Osteocyte (in vitro differentiated cells): ENCODE measurements at places on chromosomes 6 and 20. TPM values are rescaled to one million over a fixed set of nuclear protein-coding genes. Genes with fewer than 3 reads are reported as not detected.

DNA sequence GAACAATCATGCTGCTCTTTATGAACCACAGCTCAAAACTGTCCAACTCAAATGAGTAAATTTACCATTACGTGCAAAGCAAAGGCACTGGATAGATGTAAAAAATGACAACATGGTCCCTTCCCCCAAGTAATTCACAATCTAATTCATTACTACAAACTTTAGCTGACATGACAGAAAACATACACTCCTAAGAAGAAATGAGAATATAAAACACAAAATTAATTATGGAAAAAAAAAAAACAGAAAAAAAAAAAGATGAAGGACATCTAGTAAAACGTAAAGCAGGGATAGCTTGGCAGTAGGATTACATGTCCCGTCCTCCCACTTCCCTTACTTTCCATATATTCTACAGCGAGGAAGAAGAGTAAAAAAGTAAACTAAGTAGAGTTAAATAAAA, 5.7 kb downstream of the TUBE1 start:
- H3K4me3 ChIP-seq, result no peak overlapping the region
- no peaks in the 10 kb centered on the region for H3K27me3 ChIP-seq
- no peak for DNase-seq
- no peak overlapping the region for H3K27ac ChIP-seq

DNA sequence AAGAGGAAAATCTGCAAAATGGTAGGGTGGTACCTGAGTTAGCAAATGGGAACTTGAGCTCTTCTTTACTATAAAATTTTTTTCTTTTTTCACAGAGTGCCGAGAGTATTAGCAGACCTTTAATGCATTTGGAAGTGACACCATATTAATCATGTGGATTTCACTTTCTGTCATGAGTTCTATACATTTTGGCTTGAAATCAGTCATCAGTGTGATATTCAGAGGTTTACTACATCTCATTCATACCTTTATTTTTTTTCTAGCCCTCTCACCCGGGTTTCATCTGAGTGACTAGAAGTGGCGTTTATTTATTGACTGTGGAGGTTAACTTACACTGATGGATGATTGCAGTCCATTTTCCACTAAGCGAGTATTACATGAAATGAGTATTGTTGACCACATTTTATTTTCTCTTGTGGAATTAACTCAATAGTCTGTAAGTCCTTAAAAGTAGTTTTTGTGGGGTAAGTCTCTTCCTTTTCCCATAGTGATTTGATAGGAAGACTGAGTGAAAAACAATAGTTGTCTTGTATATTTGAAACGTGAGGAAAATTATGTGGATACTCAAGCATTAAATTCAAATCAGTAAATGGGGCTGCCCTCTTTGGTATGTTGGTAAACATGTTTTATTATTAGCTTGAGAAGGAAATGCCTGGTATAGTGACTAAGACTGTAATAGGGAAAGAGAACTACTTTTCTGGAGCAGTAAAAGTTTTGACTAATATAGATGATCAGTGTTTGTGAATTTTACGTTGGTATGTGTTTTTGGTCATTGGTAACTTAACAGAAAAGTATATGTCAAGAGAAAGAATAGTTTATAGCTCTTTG, 55.5 kb downstream of the JARID2 start:
- H3K36me3 ChIP-seq, result no peaks in the 10 kb centered on the region
- no peak overlapping the region for H3K4me3 ChIP-seq
- no peaks in the 10 kb centered on the region for H3K27me3 ChIP-seq
- no peak overlapping the region for H3K27ac ChIP-seq

CYP39A1 gene
- 0.30 TPM in 1 of 2 replicates, not detected in the other for total RNA-seq

DNA sequence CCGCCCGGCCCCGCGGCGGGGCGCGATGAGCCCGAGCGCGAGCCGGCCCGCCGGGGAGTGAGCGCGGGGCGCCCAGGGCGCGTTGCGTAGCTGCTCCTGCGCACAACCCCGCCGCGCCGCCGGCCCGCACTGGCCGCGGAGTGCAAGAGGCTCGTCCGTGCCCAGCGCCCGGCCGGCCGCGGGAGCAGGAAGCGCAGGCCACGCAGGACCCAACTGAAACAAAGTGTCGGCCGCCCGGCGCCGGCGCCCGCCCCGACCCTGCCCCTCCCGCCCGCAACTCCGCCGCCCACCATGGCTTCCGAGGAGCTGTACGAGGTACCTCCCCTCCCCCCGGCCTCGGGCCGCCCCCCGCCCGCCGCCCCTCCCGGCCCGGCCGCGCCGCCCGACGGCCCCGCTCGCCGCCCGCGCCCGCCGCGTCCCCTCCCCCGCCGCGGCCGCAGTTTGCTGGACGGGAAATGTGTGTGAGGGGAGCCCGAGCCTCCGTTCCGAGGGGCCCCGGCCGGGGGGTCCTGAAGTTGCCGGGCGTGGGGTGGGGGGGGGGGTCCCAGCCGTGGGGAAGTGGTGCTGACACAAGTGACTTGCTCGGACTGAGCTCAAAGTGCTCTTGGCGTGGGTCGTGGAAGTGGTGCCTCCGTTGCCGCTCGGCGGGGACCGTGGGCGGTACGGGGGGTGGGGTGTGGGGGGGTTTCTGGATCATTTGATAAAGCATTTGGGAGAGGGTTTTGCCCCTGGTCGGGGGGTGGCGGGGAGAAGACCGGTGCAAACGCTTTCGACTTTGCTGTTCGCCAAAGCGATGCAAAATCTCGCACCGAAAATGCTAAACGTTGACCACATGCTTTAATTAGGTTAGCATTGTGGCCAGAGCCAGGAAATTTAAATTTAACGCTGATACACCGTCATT, 539 bp downstream of the CDYL start:
- H3K27me3 ChIP-seq, result peaks cover 23% of the 10 kb centered on the region
- H3K4me1 ChIP-seq, result peaks cover 37% of the 10 kb centered on the region
- H3K36me3 ChIP-seq, result peaks cover 2% of the 10 kb centered on the region
- peak overlapping the region; percentile 74 for H3K27ac ChIP-seq
- DNase-seq, result no peak

- H3K4me3 ChIP-seq, result no peak overlapping the region
- H3K27me3 ChIP-seq, result no peaks in the 10 kb centered on the region
- peak overlapping the region; percentile 61 for H3K27ac ChIP-seq
- no peak for DNase-seq
Measured at GRCh38 chr6:69894578-69895347, 28.4 kb downstream of the COL19A1 start.

GRCh38 chr6:132213732-132214131, 187.5 kb downstream of the MOXD1 start:
- H3K27ac ChIP-seq, result no peak overlapping the region
- no peak for DNase-seq
- peaks cover 7% of the 10 kb centered on the region for H3K4me1 ChIP-seq
- no peaks in the 10 kb centered on the region for H3K27me3 ChIP-seq
- no peak overlapping the region for H3K4me3 ChIP-seq
- no peaks in the 10 kb centered on the region for H3K36me3 ChIP-seq

GTSF1L gene
- total RNA-seq, result not detected in 2 replicates

ARMC2 gene
- total RNA-seq, result 7.6 and 8.3 TPM in 2 replicates

DNA sequence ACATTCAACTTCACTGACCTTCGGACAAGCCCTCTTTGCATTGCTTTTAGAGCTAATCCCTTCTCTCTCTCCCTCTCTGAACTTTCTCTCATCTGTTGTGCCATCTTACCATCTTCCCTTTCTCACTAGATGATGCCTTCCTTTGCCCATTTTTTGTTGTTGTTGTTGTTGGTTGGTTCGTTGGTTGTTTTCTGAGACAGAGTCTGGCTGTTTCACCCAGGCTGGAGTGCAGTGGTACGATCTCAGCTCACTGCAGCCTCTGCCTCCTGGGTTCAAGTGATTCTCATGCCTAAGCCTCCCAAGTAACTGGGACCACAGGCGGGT, 18.8 kb downstream of the MAP3K5 start:
- no peak overlapping the region for H3K27ac ChIP-seq
- H3K36me3 ChIP-seq, result no peaks in the 10 kb centered on the region
- DNase-seq, result no peak
- no peaks in the 10 kb centered on the region for H3K27me3 ChIP-seq

RNF144B gene
- 14.7 and 15.0 TPM in 2 replicates for total RNA-seq

CLVS2 gene
- not detected in 2 replicates for total RNA-seq

SCRT2 gene
- total RNA-seq, result not detected in 2 replicates

VIP gene
- not detected in 2 replicates for total RNA-seq

DNA sequence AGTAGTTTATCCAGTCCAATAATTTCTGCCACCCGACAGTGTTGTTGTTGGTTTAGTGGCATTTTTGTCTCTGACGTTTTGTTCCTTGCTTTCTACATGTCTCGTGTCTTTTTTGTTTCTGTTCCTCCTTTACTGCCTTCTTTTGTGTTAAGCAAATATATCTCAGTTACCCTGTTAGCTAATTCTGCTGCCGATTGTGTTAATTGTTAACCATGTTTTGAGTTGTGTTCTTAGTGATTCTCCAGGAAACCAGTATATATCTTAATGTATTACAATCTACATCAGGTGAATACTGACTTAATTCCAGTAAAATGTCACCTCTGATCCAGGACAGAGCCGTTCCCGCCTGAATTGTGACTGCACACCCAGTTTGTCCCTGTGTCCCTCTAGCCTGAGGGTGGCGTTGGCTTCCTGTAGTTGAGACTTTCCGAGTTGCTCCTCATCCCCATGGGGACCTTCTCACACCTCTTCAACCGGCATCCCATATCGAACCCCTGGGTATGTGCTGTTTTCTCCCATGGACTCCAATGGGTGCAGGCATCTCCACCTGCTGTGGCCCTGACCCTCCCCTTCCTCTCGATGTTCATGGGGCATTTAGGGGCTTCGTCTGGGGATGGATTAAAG, 35.8 kb upstream of the BHLHE23 start:
- H3K27me3 ChIP-seq, result peaks cover 40% of the 10 kb centered on the region
- DNase-seq, result no peak
- H3K27ac ChIP-seq, result no peak overlapping the region
- H3K36me3 ChIP-seq, result no peaks in the 10 kb centered on the region
- H3K4me3 ChIP-seq, result no peak overlapping the region

DNA sequence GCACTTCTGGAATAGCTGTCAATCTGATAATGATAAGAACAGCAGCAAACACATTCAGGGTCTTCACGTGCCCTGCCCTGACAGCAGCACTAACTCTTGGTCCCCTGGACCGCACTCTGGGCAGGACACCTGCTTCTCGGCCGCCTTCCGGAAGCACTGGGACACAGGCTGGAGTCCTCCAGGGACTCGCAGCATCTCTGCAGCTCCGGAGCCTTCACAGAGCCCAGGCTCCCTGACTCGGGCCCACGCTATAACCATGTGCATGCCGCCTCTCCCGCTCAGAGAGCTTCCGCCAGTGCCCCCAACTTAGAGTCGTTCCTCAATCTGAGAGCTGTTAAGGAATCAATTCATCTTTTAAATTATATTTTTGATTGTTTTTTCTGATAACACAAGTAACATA, 377.3 kb downstream of the TAF4 start:
- DNase-seq, result no peak
- no peaks in the 10 kb centered on the region for H3K4me1 ChIP-seq
- no peaks in the 10 kb centered on the region for H3K27me3 ChIP-seq
- no peaks in the 10 kb centered on the region for H3K36me3 ChIP-seq
- H3K4me3 ChIP-seq, result no peak overlapping the region

DNA sequence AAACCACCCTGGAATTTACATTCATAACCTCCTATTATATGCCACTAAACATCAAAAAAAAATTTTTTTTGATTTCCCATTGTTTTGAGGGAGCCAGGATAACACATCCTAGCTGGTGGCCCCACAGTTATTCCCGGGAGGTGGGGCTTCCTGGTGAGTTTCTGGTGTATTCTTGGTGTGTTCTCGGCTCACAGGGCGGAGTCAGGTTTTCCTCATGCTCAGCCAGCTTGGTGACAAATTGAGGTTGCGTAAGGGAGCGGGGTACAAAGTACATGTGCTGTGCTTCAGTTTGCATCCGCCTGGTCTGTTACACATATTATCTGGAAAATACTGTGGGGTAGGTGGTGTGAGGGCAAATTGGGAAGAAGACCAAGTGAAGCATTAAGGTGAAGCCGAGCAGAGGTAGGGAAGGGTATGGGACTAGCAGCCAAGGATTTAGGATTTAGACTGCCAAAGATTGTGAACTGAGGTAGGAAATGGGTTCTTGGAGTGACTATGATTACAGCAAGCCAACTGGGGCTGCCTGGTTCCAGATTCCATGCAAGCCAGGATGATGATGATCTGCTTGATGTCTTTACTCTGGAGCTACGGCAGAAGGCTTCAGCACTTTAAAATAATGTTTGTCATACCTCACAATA, 46.2 kb upstream of the EEF1A1 start:
- no peaks in the 10 kb centered on the region for H3K36me3 ChIP-seq
- H3K4me1 ChIP-seq, result peaks cover 46% of the 10 kb centered on the region
- H3K4me3 ChIP-seq, result no peak overlapping the region
- no peak for DNase-seq

- no peak overlapping the region for H3K4me3 ChIP-seq
- no peaks in the 10 kb centered on the region for H3K27me3 ChIP-seq
- H3K4me1 ChIP-seq, result peaks cover 41% of the 10 kb centered on the region
- peak overlapping the region; percentile 55 for H3K27ac ChIP-seq
Measured at GRCh38 chr20:25205277-25206062, 10.0 kb downstream of the ENTPD6 start.

DNA sequence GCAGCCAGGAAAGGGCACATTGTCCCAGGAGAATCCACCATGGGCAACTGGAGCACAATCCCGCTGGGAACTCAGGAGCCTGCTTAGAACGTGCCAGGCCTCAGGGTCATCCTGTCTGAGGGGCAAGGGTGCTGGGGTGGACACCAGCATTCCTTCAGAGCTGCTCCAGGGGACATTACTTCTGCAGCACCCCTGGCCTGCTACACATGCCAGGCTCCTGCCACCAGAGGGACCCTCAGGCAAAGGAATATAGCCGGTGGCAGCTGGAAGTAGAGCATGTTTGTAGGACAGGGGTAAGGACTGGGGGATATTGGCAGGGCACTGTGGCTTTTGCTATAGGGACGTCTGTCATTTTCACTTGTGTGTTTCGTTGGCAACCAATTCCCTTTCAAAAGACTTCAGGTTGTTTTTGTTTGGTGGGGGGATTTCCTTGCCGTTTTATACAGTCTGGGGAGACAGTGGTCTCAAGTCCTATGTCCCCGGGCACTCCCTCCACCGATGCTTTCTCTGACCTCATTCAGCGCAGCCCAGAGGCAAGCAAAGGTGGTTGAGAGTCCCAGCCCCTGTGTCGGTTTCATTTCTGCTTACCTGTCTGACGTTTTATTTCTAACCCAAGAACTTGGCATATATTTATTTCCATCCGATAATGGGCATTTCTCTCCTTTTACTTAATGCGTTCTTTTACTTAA, 130.8 kb downstream of the JPH2 start:
- H3K4me1 ChIP-seq, result peaks cover 7% of the 10 kb centered on the region
- no peak overlapping the region for H3K4me3 ChIP-seq
- no peaks in the 10 kb centered on the region for H3K36me3 ChIP-seq
- H3K27ac ChIP-seq, result no peak overlapping the region
- H3K27me3 ChIP-seq, result peaks cover 6% of the 10 kb centered on the region
